Activated CD8-positive, alpha-beta T cell treated with anti-CD3 and anti-CD28 coated beads, Interleukin-2, amount 10 ng/mL, durations not matched to agents 7 days and 5 days (primary cell): ENCODE measurements at places on chromosomes 5 and 9. TPM values are rescaled to one million over a fixed set of nuclear protein-coding genes. Genes with fewer than 3 reads are reported as not detected.

Gene ORM1
- not detected for total RNA-seq

Gene CDK7
- 28.3 TPM for total RNA-seq

Gene CTNND2
- total RNA-seq: not detected

Gene NTNG2
- total RNA-seq: 4.8 TPM

Gene GLDC
- 0.34 TPM for total RNA-seq

Gene ITGA2
- total RNA-seq: 4.3 TPM

Gene EIF4E1B
- total RNA-seq: not detected

Gene MFAP3
- total RNA-seq: 23.0 TPM

Gene PHF24
- total RNA-seq: not detected

Gene TAF11L5
- not detected for total RNA-seq

Gene HRH2
- total RNA-seq: 26.9 TPM

Gene SOX30
- total RNA-seq: 0.11 TPM

Gene VCAN
- 0.03 TPM for total RNA-seq

Gene DMGDH
- total RNA-seq: not detected

Gene OR1Q1
- total RNA-seq: not detected

Gene MEIKIN
- total RNA-seq: not detected

Gene OR5C1
- total RNA-seq: not detected

Gene LEAP2
- total RNA-seq: 3.7 TPM

Gene PDE6A
- total RNA-seq: not detected

Gene PRRT1B
- total RNA-seq: not detected

Gene RNF183
- not detected for total RNA-seq

Gene TMEM215
- not detected for total RNA-seq

Gene SAPCD2
- 56.8 TPM for total RNA-seq

Gene PIP5KL1
- total RNA-seq: 2.6 TPM

Gene SLC6A19
- total RNA-seq: not detected

Gene GHR
- total RNA-seq: not detected

Gene SLC6A7
- not detected for total RNA-seq

Gene EFNA5
- not detected for total RNA-seq

Gene GNA14
- not detected for total RNA-seq

Gene CTXN3
- not detected for total RNA-seq

Gene SLCO4C1
- total RNA-seq: 0.76 TPM

Gene MSX2
- not detected for total RNA-seq

Gene GKAP1
- total RNA-seq: 1.8 TPM

Gene NDUFAF2
- 21.4 TPM for total RNA-seq

Gene C7
- not detected for total RNA-seq

Gene CARTPT
- not detected for total RNA-seq

Gene ZNF483
- 2.3 TPM for total RNA-seq

Gene CKMT2
- not detected for total RNA-seq

Gene INSL4
- not detected for total RNA-seq

Gene EQTN
- total RNA-seq: not detected

Gene HAVCR1
- total RNA-seq: 2.9 TPM

Gene OMD
- not detected for total RNA-seq

Gene OR1J2
- not detected for total RNA-seq

Gene CNTLN
- total RNA-seq: 1.2 TPM

Gene CEP72
- 38.6 TPM for total RNA-seq

Gene SPACA9
- 6.0 TPM for total RNA-seq

Gene MEGF10
- total RNA-seq: not detected

Gene ADAMTSL1
- not detected for total RNA-seq

Gene PNPLA7
- 3.4 TPM for total RNA-seq

Gene SEC61B
- total RNA-seq: 122 TPM

Gene KLF9
- 9.6 TPM for total RNA-seq

Gene SV2C
- 0.03 TPM for total RNA-seq

Gene RASEF
- not detected for total RNA-seq

Gene CCL19
- not detected for total RNA-seq

Gene ACOT12
- not detected for total RNA-seq

Gene AGXT2
- total RNA-seq: not detected

Gene SKP2
- 54.6 TPM for total RNA-seq

Gene TLX3
- total RNA-seq: not detected

Gene PCDHB1
- not detected for total RNA-seq
